Fibroblast of the conjunctiva (primary cell): ENCODE measurements at places on chromosomes 11 and 22.

- DNase-seq = no peak
Measured at GRCh38 chr11:24134879-24135589, 361.8 kb upstream of the LUZP2 start.

GRCh38 chr11:11916981-11917399 is 75.2 kb downstream of the USP47 start:
- peak; percentile 30 for DNase-seq

GRCh38 chr11:13013054-13013488 is 4.0 kb downstream of the RASSF10 start:
- DNase-seq = no peak

DNA sequence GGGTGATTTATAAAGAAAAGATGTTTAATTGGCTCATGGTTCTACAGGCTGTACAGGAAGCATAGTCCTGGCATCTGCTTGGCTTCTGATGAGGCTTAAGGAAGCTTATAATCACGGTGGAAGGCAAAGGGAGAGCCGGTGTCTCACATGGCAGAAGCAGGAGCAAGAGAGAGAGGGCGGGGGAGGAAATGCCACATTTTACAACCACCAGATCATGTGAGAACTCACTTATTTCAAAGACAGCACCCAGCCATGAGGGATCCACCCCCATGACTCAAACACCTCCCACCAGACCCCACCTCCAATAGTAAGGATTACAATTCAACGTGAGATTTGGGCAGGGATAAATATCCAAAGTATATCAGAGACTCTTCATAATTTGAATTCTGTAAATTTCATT is 200.7 kb downstream of the MSANTD4 start:
- DNase-seq = no peak

DNA sequence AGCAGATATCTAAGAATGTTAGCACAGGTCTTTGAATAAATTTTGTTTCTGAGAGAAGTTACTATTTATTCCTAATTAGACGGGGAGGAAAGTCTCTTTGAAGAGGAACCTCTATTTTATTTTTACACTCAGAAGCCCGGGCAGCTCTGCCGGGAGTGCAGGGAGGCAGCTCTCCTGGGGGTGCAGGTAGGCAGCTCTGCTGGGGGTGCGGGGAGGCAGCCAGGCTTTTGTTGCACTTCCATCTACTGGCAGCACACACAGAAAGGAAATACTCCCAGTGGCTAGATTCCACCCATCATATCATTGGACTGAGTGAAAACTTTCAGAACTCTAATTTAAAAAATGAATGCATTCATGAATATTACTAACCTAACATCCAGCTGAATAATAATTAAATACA is 24.6 kb downstream of the OR10A6 start:
- DNase-seq = no peak

DNA sequence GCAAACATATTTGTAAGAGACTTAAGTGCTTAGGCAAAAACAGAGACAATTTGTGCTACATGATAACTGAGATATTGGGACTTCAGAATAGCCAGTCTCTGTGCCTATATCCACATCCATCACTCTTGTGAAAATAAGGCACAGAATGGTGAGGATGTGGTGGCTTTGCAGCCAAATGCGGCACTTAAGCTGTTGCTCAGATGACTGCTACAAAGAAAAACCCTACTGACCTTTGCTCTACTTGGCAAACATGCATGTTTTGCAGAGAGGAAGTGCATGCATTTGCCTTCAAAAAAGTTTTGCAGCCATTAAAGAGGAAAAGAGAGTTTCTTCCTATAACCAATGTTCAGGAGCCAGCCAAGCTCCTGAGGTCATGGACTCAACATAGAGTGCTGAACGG is 675.0 kb upstream of the KIRREL3 start:
- no peak for DNase-seq

- DNase-seq = no peak
Measured at GRCh38 chr11:67437082-67437808, at the start of gene PTPRCAP. Gene PTPRCAP, minus strand, starts transcription at chr11:67437682. Its CDS starts 63 bp downstream, at chr11:67437619.

DNA sequence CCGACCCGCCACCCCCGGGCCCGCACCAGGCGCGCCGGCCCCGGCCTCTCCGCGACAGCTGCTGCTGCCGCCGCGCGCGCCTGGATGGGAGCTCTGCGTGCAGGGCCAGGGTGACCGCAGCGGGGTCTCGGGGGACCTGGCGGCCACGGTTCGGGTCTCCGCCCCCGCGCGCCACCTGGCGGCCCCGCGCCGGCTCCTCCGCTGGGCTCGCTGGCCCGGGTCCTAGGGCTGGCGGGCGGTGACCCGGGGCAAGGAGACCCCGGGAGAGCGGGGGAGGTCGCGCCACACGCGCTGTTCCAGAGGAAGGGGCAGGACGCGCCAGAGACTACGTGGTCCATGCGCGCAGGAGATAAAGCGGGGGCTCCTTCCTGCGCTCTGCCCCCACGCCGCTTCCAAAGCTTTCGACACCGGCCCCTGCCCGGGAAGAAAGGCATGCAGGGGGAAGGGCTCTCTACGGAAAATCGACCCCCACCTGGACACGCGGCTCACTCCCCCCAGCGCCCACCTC is 562 bp downstream of the SHANK2 start:
- DNase-seq = no peak

- no peak for DNase-seq
Measured at GRCh38 chr22:49321477-49322055, 506.1 kb downstream of the BRD1 start.

DNA sequence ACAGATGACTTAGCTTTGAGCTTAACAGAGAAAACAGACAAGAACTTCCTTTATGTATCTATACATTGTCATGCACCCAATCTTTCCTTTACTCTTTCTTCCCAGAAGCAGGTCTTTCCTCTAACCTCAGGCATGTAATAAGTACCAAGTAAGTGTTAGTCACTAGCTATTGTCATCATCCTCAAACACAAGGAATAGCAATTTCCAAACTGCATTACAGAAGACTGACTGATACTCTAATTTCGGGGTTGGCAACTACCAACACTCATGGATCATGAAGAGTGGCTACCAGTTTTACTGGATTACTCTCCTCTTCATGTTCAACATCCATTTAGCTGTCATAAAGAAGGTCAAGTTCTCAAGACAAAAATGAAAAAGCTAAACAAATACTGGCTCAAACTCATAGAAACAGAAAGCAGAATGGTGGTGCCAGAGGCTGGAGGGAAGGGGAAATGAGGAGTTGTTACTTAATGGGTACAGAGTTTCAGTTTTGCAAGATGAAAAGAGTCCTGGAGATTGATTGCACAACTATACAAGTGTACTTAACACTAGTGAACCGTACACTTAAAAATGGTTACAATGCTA is 111.6 kb downstream of the SIK3 start:
- DNase-seq = peak; percentile 39

GRCh38 chr11:10774811-10775210 is 23.8 kb downstream of the CTR9 start:
- DNase-seq = no peak

GRCh38 chr11:70782401-70782913 is 384.1 kb downstream of the CTTN start:
- DNase-seq = no peak

DNA sequence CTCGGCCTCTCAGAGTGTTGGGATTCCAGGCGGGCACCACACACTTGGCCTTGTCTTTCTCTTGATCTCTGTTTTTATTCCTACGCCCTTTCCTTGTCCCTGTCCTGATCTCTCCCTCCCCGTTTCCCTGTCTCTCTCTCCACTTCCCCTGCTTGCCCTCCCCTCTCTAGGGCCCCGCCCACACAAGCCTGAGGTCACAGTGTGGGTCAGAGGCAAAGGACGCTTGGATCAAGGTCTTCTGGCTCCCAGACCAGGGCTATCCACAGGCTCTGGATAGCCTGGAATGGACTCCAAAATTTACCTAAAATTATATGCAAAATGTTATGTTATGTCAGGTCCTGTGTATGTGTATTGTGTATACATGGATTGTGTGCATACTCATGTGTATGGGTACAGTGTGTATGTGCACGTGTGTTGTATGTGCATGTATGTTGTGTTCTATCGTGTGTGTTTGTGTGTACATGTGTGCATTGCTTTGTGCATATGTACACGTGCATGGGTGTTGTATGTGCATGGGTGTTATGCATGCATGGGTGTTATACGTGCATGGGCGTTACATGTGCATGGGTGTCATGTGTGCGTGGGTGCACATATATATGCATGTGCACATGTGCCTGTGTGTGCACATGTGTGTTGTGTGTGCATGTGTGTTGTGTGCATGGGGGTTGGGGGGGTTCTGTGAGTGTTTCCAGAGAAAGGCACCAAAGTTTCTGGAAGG is 38.3 kb downstream of the TP53I11 start:
- no peak for DNase-seq

DNA sequence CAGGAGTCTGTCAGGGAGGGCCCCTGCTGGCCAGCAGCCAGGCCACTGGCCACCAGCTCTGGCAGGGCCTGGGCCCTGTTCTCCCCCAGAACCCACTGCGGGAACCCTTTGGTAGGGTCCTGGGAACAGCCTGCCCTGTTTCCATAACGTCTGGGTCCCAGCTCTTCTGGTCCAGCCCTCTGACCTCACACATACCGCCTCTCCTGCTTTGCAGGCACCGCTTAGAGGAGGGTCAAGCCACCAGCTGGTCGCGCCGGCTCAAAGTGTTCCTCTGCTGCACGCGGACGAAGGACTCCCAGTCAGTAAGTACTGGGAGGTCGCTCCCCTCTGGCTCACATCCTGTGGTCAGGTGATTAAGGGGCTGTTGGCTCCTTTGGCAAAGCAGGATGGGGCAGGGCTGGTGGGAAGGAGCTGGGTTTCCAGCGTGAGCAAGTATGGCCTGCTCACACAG is 26.6 kb upstream of the MYRF start:
- DNase-seq = no peak

- no peak for DNase-seq
Measured at GRCh38 chr11:133635244-133635739, 103.0 kb upstream of the OPCML start.

GRCh38 chr11:81673001-81673400 is 1060.7 kb downstream of the FAM181B start:
- no peak for DNase-seq

DNA sequence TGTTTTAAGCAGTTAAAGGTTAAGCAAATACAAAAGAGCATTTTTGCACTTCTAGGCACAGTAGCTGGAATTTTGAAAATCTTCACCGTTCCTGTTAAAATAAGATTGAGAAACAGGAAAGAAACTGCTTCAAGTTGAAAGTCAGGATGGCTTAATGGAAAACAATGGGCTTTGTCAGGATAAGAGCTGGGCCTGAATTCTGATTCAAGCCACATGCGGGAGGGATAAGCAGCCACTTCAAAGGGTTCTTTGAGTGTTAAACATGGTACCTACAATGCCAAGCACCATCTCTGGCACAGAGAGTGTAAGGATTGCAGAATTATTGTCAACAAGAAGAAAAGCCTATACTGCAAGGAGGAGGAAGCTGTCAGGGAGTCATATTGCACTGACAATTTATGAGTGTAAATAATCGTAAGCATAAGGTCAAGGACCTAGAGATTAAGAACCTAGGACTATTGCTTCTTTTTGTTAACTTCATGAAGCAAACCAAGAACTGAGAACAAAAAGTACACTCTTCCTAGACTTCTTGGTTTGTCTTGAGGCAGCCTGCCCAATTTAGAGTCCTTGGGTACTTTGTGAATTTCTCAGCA is 32.5 kb downstream of the MPPED2 start:
- DNase-seq = no peak

DNA sequence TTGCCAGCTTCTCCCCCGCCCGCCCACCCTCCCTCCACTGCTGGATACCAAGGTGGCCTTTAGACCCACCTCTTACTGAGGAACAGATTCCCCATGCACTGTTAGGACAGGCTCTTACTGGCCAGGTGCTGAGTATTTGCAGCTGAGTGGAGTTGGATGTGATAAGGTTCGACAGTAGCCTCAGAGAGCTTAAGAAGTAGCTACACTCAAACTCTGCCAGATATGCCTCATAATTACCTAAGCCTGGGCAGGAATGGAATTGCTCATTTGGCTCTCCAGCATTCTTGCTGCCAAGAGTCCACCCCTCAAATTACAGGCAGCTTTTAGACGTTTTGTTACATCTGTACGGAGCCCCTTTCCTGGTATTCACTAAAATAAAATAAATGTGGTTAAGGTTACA is 9.6 kb downstream of the FAM181B start:
- no peak for DNase-seq

DNA sequence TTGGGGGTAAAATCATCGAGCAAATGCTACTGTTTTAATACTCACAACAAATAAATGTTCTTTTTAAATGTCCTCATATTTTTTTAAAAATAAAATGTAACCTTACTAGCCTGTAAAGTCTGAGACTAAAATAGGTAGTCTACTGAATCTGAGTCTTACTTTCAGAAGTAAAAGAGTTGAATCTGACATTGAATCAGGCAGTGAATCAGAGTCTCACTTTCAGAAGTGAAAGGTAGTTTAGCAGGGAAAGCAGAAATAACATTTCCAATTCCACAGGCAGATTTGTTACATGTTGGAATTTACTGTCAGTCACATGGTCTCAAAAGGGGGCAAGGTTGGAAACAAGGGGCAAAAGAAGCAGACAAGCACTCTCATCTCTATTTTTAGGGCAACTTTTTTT is 143.0 kb downstream of the ELP4 start:
- no peak for DNase-seq

- no peak for DNase-seq
Measured at GRCh38 chr11:19433367-19433766, 192.6 kb upstream of the E2F8 start.

- DNase-seq = peak; percentile 90
Measured at GRCh38 chr22:36123673-36124630, 36.6 kb downstream of the APOL3 start.

DNA sequence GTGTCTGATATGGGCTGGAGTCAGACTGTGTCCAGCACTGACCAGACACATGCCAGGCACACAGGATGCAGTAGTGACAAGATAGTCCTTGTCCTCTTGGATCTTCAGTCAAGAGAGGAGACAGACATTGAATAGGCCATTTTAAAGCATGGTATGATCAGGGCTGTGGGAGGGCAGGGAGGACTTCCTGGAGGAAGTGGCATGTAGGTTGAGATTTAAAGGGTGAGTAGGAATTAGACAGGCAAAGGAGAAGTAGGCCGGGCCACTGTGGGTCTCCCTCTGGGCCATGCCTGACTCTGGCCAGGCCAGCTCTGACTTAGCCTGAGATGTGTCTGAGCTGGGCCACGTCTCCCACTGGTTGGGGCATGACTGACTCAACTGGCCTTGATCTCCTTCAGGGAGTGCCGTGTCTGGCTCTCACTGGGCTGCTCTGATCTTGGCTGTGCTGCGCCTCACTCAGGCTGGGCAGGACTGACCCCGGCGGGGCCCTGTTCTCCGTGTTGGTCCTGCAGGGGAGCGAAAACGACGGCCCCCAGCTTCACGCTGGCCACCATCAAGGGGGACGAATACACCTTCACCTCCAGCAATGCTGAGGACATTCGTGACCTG is 71.2 kb downstream of the MYO7A start:
- DNase-seq = no peak

GRCh38 chr22:32020117-32020516 is 22.9 kb upstream of the SLC5A1 start:
- peak; percentile 12 for DNase-seq

GRCh38 chr11:106969644-106970355 is 48.5 kb downstream of the GUCY1A2 start:
- no peak for DNase-seq
